ENCODE measurements at places on chromosomes 5 and 9.

- no peak for ATAC-seq
Observed at GRCh38 chr5:57340681-57341080, 141.9 kb downstream of the ACTBL2 start.

GRCh38 chr9:121455527-121456239 is 44.0 kb downstream of the GGTA1 start:
- no peak for ATAC-seq

DNA sequence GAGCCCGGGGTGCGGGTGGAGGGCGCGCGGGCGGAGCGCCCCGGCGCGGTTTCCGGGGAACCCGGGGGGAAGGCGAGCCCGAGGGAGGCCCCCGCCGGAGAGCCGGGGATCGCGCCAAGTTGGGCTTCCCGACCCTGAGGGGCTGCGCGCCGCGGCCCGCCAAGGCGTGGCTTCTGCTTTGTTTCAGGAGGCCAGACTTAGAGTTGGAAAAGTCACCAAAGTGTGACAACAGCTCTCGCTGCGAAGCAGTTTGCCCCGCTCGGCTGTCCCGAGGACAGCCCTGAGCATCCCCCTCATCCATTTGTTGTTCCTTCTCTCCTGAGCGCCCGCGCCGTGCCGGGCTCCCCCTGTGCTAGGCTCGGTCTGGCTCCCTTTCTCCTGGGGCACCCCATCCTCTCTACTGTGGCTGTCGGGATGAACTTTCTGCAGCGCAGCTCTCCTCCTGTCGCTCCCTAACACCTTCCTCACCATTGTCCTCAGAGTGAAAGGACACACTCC is 410 bp downstream of the GLIPR2 start:
- peak; percentile 1 for ATAC-seq

DNA sequence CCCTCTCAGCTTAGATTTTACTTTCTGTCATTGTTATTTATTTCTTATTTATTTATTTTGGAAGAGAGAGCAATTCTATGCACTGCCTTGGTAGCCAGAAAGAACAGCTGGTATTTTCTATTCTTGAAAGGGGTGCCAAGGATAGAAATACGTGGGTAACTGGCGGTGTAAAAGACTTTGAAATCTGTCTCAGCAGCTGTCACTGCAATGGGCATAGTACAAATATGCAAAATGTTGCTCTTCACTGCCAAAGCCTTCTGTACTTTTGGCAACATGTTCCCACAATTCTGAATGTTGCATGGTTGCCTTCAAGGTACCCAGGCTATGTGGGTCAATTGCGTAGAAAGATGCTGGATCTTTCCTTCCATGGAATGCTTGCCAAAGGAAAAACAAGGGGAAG is 230.2 kb upstream of the EDIL3 start:
- ATAC-seq, result no peak

- ATAC-seq, result no peak
Observed at GRCh38 chr5:15132816-15133405, 261.3 kb upstream of the ANKH start.

- no peak for ATAC-seq
Observed at GRCh38 chr9:92528522-92528849, 7.3 kb downstream of the ECM2 start.

DNA sequence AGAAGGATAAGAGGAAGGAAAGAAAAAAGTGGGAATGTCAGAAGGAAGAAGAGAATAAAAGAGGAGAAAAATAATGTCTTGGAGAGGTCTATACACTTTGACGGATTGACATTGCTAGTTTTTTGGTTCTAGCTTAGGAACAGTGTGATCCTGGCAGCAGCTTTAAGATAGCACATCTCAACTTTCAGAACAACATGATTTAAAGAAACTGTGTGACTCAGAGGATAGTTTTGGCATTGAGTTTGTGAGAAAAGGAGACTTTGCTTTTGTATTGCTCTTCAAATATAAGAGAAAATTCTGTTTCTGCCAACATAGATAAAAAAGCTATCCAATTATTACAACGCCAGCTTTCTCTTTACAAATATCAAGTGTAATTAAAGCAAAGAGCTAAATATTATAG is 260.7 kb upstream of the ARRDC3 start:
- ATAC-seq, result no peak

- ATAC-seq, result no peak
Observed at GRCh38 chr9:91359734-91360470, 1.8 kb downstream of the AUH start.

- no peak for ATAC-seq
Observed at GRCh38 chr9:74361508-74361907, 135.6 kb upstream of the RORB start.

DNA sequence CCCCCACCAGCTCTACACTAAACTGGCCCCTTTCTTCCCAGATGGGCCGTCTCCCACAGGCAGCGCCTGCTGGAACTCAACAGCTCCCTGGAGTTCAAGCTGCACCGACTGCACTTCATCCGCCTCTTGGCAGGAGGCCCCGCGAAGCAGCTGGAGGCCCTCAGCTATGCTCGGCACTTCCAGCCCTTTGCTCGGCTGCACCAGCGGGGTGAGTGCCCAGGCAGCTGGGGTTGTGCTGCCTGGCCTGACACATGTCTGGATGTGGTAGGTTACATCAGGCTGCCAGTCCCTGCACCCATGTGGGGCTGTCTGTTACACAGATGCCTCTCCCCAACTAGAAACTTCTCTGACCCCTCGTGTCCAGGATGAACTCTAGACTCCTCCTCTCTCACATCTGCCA is 9.8 kb downstream of the NHP2 start:
- ATAC-seq, result no peak

- ATAC-seq, result peak; percentile 28
Observed at GRCh38 chr9:105245029-105245890, 809 bp downstream of the SLC44A1 start.

DNA sequence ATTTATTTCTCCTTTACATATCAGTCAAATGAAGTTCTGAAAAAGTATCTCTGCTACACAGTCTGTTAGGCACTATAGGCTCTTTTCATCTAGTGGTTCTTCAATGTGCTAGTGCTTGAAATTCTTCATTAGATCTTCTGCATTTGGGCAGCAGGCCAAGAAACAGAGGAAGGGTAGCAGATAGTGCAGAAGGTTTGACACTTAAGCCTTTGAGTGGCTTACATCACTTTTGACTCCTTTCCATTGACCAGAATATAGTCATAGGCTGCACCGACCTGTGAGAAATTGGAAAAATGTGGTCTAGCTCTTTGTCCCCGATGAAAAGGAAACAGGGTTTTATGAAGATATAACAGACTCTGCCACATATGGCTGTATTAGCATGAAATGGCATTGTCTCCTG is 459.5 kb upstream of the PTGER4 start:
- ATAC-seq, result no peak

DNA sequence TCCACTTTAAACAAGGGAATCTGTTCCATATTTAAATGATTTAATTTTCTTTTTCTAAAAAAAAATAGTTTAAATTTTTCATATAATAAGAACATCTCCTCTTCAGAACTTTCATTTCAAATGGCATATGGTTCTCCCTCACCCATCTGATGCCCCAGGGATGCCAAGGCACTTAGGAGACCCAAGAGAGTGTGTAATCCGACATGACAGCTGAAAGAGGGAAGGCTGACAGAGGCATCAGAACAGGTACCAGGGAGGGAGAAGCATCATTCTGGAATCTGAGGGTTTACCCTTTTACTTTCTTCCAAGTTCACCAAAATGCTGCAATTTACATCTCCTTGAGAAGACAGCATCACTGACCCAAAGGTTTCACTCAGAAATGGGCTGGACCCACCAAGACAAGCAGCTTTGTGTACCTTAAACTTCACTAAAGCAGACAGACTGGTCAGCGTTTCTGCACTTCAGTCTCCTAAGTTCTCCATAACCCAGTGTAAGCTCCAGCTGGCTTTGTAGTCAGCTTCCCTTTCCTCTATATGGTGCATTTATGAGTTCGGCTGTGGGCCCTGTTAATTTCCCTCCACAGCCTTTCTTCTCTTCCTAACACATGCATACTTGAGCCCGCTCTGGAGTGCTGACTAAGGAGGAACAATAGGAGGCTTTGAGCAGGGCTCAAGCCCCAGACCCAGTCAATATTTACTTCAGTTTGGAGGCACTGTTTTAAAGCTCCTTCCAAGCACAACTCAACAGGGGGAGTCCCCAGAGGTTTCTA is 17.7 kb downstream of the EFNA5 start:
- peak; percentile 53 for ATAC-seq

DNA sequence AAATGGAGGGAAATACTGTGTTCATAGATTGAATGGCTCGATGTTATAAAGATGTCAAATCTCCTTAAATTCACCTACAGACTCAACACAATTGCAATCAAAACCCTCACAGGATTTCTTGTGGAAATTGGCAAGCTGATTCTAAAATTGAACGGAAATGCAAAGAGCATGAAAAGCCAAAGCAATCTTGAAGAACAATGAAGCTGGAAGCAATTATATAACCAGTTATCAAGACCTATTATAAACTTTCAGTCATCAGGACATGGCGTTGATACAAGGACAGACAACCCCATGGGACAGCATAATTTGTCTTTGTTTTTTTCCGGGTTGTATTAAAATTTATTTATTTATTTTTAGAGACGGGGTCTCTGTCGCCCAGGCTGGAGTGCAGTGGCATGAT is 53.5 kb upstream of the OTULINL start:
- ATAC-seq, result no peak

GRCh38 chr9:96420468-96421219 is 2.5 kb upstream of the ZNF367 start:
- ATAC-seq, result no peak

DNA sequence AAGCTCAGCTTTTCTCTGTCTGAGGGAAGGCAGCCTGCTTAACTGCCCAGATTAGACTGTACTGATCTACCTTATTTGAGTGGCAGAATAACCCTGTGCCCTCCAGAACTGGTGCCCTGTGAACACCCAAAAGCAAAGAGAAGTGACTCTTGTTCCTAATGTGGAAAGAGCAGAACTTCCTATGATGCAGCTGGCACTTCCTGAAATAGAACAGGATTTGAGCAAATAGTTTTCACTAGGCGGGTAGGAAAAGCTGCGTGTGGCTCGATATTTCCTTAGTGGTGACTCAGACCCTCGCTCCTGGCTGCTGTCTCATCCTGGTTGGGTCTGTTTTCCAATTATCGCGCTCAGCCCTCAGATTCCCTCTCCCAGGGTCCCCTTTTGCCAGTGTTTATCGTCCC is 89.9 kb downstream of the SH3TC2 start:
- no peak for ATAC-seq

GRCh38 chr9:26058111-26058895 is 380.1 kb upstream of the TUSC1 start:
- no peak for ATAC-seq

Measured in stimulated activated memory B cell treated with anti-CD40 and anti-IgM and Interleukin-4, amounts not matched to agents 10 μg/mL and 1 μg/mL and 100 μg/mL, for 72 hours (primary cell).